ENCODE measurements at places on chromosomes 13 and 19. TPM values are rescaled to one million over a fixed set of nuclear protein-coding genes. Genes with fewer than 3 reads are reported as not detected.

Gene ZNF136
- 19.6 TPM for polyA plus RNA-seq

Gene MCEMP1
- not detected for polyA plus RNA-seq

Gene FFAR2
- polyA plus RNA-seq: not detected

Gene NUDT19
- 4.2 TPM for polyA plus RNA-seq

Gene DIRAS1
- polyA plus RNA-seq: not detected

Gene TTC9B
- polyA plus RNA-seq: not detected

Gene ZNF628
- 0.22 TPM for polyA plus RNA-seq

Gene TCF3
- polyA plus RNA-seq: 3.4 TPM

Data from CD4-positive, CD25-positive, alpha-beta regulatory T cell (primary cell).